ENCODE measurements at places on chromosomes 5 and 9. TPM values are rescaled to one million over a fixed set of nuclear protein-coding genes. Genes with fewer than 3 reads are reported as not detected.

Gene CD180
- total RNA-seq: 15.7 TPM

Gene SOX30
- total RNA-seq: 0.29 TPM

Gene SLC36A3
- total RNA-seq: not detected

- DNase-seq: no peak
These were observed 570.9 kb upstream of the GRIN3A start for GRCh38 chr9:102309379-102309778.

DNA sequence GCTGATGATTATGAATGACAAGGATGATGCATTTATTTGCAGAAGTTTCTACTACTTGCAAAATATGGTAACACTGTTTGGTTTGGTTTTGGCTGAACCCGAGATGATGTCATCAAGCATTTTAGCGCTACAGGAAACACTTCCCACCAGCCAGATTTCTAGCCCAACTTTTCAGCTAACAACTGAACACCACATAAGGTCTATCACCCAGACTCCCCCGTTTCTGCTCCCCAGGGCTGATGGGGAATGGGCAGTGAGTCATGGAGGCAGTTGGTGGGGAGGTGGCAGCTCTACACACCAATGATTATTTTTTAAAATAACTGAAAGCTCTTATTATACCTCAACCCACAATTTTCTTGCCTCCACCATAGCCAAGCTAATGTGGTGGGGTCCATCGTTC, 302.9 kb downstream of the CEMIP2 start:
- DNase-seq: no peak

- no peak for DNase-seq
These were observed 27.2 kb downstream of the PIK3R1 start for GRCh38 chr5:68242743-68243142.

- DNase-seq: peak; percentile 7
These were observed 77.4 kb downstream of the SEC61B start for GRCh38 chr9:99299211-99300102.

GRCh38 chr9:8205576-8205975, 406.0 kb upstream of the DMAC1 start:
- no peak for DNase-seq

DNA sequence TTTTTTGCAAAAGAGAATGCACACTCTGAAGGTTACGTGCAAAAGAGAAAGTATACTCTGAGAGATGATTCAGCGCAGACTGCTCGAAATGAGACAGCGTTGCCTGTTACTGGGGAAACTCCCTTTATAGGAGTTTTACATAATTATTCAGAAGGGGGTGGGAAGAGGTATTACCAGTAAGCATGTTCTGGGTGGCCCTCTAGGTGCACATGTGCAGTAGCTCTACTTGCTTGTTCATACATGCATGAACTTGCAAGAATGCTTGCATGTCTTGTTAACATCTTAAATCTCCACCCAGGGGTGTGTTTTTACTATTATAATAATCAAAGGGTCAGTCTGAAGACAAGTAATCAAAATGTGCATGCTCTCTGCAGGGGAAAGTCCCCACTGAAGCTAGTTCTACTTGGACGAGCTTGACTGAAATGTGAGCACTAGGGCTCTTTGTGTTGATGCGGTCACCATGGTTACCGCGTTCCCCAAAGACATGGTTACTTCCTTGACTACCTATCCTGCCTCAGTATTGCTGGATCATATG, 75.5 kb downstream of the SGCD start:
- peak; percentile 28 for DNase-seq

- no peak for DNase-seq
These were observed 121.3 kb downstream of the LHFPL2 start for GRCh38 chr5:78527054-78527859.
